HFFc6 (cell line): ENCODE measurements at places on chromosomes 11 and 22. TPM values are rescaled to one million over a fixed set of nuclear protein-coding genes. Genes with fewer than 3 reads are reported as not detected.

OR2AG2 gene
- 0.05 to 0.09 TPM (median 0.09 TPM) in 3 replicates for total RNA-seq

ANO5 gene
- not detected in 3 replicates for total RNA-seq

A4GALT gene
- 12.2 to 15.6 TPM (median 14.8 TPM) in 3 replicates for total RNA-seq

SLC17A6 gene
- total RNA-seq: not detected in 2 replicates

DRD4 gene
- total RNA-seq: 0.14 and 0.55 TPM in 2 replicates

MMP20 gene
- not detected in 3 replicates for total RNA-seq

PTPN5 gene
- not detected in 3 replicates for total RNA-seq

ALDH3B1 gene
- 28.5 to 43.9 TPM (median 42.3 TPM) in 3 replicates for total RNA-seq

PNPLA2 gene
- 115 to 132 TPM (median 124 TPM) in 3 replicates for total RNA-seq

ROBO4 gene
- 0.63 and 0.83 TPM in 2 replicates for total RNA-seq

CDC42BPG gene
- 0.05 to 0.29 TPM in 2 of 3 replicates, not detected in the other for total RNA-seq

TMPRSS4 gene
- not detected in 3 replicates for total RNA-seq

PDGFD gene
- total RNA-seq: 0.40 to 0.62 TPM (median 0.48 TPM) in 3 replicates

CEP57 gene
- 19.6 to 26.4 TPM (median 24.2 TPM) in 3 replicates for total RNA-seq

KCNJ1 gene
- not detected in 3 replicates for total RNA-seq

DNA sequence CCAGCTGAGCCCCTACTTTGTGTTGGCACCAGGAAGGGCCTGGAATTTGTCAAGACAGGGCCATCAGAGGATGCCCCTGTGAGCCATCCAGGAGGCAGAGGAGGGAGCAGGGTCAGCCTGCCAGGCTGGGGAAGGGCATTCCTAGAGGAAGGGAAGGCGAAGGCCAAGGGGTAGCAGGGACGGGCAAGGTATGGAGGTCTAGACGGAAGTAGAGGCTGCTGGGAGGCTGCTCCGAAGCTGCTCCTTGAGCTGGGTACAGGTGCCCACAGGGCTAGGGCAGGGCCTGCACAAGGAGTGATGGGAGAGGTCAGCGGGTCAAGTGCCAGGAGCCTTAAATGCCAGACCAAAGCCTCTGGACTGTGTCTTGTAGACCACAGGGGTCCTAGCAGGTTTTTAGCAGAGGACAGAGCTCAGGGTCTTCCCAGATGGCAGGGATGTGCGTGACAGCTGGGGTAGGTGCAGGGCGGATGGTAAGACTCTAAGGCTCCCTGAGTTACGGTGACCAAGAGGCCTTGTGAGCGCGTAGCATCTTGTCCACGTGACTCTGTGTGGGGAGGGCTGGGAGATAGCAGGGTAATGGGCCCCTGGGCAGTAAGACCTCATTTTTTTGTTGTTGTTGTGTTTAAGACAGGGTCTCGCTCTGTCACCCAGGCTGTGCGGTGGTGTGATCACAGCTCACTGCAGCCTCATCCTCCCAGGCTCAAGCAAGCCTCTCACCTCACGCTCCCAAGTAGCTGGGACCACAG is 31.7 kb upstream of the CSNK1E start:
- no peak for DNase-seq

DNA sequence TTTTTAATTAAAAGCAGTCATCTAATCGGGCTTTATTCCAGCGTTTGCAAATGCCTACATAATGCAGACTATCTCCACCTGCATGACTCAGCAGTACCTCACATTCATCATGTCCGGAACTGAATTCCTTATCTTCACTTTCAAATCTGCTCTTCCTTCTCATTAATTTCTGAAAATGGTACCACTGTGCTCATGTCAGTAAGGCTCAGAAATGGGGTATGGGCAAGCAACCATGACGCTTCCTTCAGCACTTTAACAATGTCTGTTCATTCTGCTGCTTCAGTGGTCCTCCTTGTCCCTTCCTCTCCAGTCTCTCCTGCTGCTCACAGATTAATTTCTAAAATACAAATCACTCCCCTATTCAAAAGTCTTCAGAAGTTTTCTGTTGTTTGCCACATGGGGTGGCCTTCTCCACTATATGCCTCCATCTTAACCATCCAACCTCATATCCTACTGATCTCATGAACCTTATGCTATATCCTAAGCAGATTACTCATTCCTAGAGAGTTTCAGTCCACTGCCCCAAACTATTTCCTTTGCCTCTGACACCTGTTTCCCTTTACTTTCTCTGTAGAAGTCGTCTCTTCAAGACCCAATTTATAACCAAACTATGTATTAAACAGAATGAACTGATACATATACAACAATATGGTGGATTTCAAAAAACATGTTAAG is 7.0 kb downstream of the GTF2H1 start:
- DNase-seq: no peak

DNA sequence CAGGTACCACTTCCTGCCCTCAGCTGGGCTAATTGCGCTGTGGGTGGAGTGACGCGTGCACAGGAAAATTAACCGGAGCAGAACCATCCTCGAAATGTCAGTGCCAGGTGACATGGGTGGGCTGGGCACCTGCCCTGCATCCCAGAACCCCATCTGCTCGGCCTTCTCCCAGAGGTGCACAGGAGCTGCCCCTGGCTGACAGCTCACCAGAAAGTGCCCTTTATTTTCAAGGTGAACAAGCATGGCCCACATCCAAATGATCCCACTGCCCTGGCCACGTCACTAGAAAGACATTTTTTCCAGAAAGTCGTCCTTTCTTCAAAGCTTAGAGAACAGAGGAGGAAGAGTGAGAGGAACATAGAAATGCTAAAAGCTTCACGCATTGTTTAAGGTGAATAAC is 4.1 kb upstream of the ELFN2 start:
- DNase-seq: no peak

- DNase-seq: peak; percentile 81
Observed at GRCh38 chr11:126352934-126353801, 2.3 kb upstream of the ST3GAL4 start.

- DNase-seq: no peak
Observed at GRCh38 chr11:115222218-115222862, 281.9 kb downstream of the CADM1 start.

DNA sequence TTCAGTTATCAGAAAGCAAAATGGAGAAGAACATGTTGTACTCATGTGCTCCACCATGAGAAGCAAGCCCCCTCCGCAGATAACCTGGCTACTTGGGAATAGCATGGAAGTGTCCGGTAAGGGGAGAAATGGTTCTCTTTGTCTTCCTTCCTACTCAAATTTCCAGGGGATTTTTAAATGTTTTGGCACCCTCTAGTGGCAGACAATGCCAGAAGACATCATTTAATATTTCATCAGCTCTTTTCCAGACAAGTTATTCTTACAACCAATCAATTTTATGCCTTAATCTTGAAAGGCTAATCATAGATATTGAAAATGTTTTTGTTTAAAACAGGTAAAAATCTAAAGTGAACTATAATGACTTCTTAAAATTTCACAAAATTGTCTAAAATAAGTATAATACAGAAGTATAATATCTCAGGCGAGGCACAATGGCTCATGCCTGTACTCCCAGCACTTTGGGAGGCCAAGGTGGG is 15.7 kb downstream of the CRTAM start:
- peak; percentile 81 for DNase-seq

DNA sequence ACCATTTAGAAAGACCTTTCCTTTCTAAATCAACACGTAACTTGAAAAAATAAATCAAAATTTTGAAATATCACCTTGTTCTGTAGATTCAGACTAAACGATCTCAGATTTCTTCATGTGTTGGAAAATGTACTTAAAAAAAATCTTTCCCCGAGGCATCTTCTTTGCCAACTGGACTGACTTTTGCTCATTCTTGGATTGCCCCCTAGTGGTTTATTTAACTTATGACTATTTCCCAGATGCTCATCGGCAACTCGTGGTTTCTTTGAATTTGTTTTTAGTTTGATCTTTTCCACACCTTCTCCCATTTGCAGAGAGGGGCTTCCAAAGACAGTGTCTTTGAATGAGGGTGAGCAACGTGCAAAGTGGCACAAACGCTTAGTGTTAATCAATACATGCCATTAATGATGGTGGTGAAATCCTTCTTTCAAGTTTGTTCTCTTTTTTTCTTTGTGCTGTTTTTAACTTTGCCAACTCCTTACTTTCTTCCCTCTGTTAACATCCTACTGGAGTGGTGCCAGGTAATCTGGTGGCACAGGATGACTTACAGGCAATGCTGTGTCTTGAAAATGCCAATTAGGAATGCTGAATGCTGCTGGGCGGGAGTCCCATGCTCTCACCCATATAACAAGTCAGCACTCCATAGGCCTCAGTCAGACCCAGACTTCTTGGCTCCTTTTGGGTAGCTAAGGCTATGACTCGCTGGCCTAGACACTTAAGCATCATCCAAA is 18.3 kb downstream of the PRSS23 start:
- DNase-seq: peak; percentile 71

- no peak for DNase-seq
Observed at GRCh38 chr22:29307596-29308147, 1.2 kb downstream of the GAS2L1 start.

GRCh38 chr22:43047605-43048004 is 32.7 kb upstream of the PACSIN2 start:
- no peak for DNase-seq

GRCh38 chr22:21764038-21764804 is 28.6 kb upstream of the YPEL1 start:
- no peak for DNase-seq

DNA sequence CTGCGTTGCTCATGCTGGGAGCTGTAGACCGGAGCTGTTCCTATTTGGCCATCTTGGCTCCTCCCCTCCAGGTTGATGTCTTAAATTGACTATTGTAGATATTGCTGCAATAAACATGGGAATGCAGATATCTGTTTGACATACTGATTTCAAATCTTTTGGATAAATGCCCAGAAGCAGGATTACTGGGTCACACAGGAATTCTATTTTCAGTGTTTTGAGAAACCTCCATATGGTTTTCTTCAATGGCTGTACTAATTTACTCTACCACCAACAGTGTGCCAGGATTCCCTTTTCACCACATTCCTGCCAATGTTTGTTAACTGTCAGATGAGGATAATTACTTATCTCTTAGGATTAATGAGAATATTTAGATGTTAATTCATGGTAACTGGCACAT is 467.0 kb downstream of the LUZP2 start:
- DNase-seq: no peak

DNA sequence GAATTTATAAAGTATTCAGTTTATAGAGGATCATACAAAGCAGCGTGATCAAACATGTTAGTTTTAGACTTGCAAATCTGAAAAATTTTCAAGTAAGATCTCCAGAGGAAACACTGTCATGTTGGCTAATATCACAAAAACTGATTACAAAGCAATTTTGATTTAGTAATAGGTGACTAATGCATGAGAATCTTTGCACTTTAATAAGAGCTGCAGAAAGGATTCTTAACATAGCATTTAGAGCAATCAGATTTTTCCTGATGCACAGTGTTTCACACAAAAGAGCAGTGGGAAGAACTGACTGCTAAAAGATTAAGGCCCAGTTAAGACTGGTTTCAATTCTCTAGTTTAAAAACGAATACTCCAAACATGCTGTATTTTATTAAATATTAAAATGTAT is 321.2 kb downstream of the GUCY1A2 start:
- peak; percentile 52 for DNase-seq

DNA sequence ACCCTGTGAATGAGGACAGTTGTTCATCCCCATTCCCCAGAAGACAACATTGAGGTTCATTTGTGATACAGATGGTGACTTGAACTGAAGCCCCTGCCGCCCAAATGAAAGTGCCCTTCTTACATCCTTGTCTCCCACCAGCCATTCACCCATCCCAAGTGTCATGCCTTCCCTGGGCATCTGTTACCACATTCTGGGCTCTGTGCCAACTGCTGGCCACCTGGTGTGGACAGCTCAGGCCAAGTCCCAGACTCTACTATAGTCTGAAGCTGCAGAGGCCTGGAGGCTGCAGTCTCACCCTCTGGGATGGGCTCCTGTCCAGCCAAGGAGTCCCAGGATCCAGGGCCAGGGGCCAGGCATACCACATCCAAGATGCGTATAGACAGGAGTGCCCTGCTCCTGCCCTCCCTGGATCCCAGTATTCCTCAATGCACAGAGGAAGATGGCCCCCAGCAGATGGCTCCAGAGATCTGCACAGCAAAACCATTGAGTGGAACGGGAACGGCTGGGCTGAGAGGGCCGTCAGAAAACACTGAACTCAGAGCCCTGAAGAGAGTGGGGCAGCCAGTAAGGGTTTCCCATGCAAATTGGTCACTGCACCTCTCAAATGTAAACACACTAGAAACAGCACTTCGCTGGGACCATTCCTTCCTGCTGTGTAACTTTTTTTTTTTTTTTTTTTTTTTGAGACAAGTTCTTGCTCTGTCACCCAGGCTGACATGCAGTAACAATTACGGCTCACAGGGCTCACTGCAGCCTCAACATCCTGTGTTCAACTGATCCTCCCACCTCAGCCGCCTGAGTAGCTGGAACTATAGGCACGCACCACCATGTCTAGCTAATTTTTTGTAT is 22.8 kb downstream of the ARRB1 start:
- DNase-seq: peak; percentile 84

- DNase-seq: no peak
Observed at GRCh38 chr11:67278939-67279588, 10.0 kb upstream of the ANKRD13D start.

DNA sequence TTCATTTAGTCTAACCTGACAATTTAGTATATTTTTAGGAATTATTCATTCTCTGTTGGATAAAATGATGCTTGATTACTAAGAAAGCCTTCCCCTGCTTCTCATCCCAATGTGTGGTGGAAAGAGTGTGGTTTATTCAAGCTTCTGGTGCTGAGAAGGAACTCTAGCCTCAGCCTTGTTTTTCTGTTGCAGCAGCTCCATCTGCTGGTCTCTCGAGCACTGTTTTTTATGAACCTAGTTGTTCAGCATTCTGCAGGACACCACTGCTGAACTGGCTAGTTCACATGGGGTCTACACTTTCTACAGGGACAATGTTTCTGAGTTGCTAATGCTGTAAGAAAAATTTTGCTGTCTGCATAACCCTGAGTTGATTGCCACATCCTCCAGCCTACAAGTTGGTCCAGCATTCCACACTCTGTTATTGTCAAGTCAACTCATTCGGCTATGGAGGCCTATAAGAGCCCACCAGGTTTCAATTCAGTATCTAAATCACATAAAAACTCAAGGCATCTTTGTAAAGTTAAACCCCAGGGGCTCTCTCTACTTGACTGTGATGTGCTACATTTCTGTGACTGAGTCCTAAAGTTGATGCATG is 14.3 kb downstream of the OR2AG2 start:
- DNase-seq: peak; percentile 48

DNA sequence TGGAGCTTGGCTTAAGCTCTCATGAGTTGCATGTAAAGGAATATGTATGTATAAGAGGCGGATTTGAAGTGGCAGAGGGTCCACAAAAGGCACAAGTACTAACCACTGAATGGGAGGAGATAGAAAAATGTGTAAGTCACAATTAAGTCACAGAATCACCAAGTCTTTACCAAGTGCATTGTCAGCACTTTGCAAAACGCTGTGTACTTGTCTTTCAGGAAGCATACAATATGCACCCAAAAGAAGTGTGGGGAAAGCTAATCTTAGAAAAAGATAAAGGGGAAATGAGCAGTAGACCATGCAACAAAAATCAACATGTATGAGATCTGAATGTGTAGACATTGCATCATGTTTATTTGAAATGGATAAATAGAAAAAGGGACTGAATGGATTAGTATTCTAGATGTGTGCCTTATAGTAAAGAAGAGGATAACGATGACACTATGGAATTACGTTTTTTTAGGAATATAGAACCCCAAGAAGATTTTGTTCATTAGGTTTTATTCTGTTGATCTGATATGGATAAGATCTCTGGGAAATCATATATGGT is 4.5 kb downstream of the CNTF start:
- no peak for DNase-seq

GRCh38 chr11:12693479-12694182 is 19.4 kb downstream of the TEAD1 start:
- peak; percentile 97 for DNase-seq
